Neural crest cell (in vitro differentiated cells): ENCODE measurements at places on chromosomes 2 and 18. TPM values are rescaled to one million over a fixed set of nuclear protein-coding genes. Genes with fewer than 3 reads are reported as not detected.
A peak's percentile ranks its signal among the peaks of the same experiment; 100 is the strongest.

GRCh38 chr2:12856934-12857601 lies 140.3 kb downstream of the TRIB2 start:
- no peak overlapping the region for H3K27ac ChIP-seq
- no peaks in the 10 kb centered on the region for H3K27me3 ChIP-seq

The CHRNA1 gene
- 0.14 TPM in 1 of 2 replicates, not detected in the other for total RNA-seq

DNA sequence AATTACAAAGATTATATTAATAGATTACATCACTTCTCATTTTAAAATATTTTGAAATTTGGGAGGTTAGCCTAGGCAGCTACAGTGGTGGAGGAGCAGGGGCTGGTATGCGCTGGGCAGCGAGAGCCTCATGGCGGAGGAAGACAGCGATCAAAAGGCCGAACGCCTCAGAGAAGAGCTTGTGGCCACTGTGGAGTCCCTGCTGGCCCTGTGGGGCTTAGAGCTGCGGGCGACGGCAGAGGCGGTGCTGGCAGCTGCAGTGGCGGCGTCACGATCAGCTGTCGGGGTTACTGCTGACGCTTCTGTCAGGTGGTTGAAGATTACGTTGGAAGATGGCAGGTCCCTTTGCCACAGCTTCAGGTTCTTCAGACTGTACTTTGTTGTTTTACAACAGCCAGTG lies 87.4 kb downstream of the ROCK2 start:
- H3K27ac ChIP-seq: no peak overlapping the region
- DNase-seq: no peak
- peaks cover 16% of the 10 kb centered on the region for H3K4me1 ChIP-seq
- H3K4me3 ChIP-seq: no peak overlapping the region
- peaks cover 17% of the 10 kb centered on the region for H3K36me3 ChIP-seq

GRCh38 chr2:43745457-43745856 lies 28.4 kb upstream of the DYNC2LI1 start:
- no peak overlapping the region for H3K4me3 ChIP-seq
- no peaks in the 10 kb centered on the region for H3K27me3 ChIP-seq
- DNase-seq: no peak

DNA sequence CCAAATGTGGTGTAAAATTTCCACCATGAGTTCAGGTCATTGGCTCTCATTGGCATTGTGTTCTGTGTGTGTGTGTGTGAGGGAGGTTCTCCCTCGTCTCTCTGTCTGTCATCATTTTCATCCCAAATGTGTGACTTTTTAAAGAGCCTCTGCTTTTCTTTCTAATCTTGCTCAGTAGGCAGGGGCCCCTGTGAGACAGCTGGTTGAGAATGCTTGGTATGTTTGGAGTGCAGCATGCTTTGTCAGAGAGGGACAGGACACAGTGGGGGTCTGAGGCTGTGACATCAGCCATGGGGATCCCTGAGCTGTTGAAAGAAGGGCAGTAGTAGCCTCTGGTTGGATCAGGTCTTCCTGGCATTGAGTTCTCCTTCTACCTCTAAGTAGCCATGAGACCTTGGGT lies 10.6 kb downstream of the PTPRM start:
- H3K36me3 ChIP-seq: no peaks in the 10 kb centered on the region
- H3K27ac ChIP-seq: no peak overlapping the region
- H3K4me3 ChIP-seq: no peak overlapping the region
- peaks cover 14% of the 10 kb centered on the region for H3K4me1 ChIP-seq
- DNase-seq: no peak
- peaks cover 6% of the 10 kb centered on the region for H3K27me3 ChIP-seq

The HMSD gene
- 8.5 and 10.0 TPM in 2 replicates for total RNA-seq

- H3K27me3 ChIP-seq: no peaks in the 10 kb centered on the region
- H3K36me3 ChIP-seq: peaks cover 56% of the 10 kb centered on the region
- H3K4me1 ChIP-seq: peaks cover 16% of the 10 kb centered on the region
- H3K4me3 ChIP-seq: no peak overlapping the region
- H3K27ac ChIP-seq: no peak overlapping the region
Observed at GRCh38 chr2:159362816-159363251, 76.3 kb upstream of the WDSUB1 start.

The NAT8 gene
- total RNA-seq: not detected in 2 replicates

DNA sequence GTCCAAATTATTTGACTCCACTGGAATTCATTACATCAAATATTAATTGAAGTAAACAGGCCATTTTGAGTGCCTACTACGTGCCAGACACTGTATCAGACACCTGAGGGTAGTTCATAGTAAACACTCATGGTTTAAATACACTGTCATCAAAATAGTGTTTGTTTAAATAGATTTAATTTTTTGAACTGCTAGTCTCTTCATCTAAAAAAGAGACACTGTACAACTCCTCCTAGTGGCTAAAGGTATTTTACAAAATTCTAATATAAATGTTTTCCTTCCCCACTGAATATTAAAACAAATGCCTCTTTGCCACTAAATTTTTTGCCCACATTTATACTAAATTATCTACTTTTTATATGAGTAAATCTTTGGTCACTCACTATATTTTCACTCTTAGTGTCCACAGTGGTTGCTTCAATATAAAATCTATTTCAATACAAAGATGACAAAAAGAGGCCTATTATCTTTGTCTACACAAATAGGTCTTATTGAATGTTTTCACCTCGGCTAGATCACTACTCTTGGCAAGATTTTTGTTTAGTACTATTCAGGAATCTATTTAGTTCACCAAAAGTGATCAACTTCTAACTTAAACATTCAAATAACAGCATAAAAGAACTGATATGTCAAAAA lies 122.1 kb downstream of the TMEM247 start:
- no peak for DNase-seq
- no peak overlapping the region for H3K27ac ChIP-seq
- no peak overlapping the region for H3K4me3 ChIP-seq
- no peaks in the 10 kb centered on the region for H3K27me3 ChIP-seq
- peaks cover 7% of the 10 kb centered on the region for H3K36me3 ChIP-seq

- no peaks in the 10 kb centered on the region for H3K27me3 ChIP-seq
- H3K4me1 ChIP-seq: peaks cover 10% of the 10 kb centered on the region
- no peak for DNase-seq
- H3K4me3 ChIP-seq: no peak overlapping the region
- H3K27ac ChIP-seq: no peak overlapping the region
Observed at GRCh38 chr2:112008910-112009485, 46.1 kb upstream of the TMEM87B start.

The COPS9 gene
- 138 and 143 TPM in 2 replicates for total RNA-seq

The DSG2 gene
- total RNA-seq: 18.4 and 19.4 TPM in 2 replicates

DNA sequence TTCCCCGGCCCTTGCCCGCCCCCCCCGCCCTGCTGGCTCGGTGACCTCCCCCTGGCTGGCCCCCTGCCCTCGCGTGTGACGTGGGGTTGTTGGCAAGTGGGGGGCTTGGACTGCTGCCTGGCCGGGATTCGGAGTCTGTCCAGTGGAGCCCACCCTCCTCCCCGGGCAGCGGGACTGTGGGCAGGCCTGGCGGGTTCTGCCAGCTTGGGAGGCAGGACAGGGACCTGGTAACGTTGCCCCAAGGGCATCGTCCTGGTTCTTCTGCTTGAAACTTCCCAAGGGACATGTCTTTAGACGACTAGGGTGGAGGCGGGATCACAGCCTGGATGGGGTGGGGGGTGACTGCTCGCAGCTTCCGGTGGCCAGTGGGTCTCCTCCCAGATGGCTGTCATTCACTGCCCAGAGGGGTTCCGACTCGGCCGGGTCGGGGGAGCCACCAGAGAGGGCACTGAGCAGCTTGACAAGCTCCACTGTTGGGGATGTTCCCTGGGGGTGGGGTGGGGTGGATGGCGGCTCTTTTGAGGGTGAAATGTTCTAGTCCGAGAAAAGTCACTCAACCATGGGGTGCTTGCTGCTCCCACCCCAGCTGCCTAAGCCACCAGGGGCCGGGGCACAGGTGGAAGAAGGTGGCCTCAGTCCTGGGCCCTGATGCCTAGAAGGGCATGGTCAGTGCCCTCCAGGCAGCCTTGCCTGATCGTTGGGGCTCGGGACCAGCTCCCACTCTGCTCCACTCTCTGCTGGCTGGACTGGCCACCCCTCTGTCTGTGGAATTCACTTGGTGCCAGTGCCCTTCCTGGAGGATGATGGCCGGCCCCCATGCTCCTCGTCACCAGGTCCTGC lies 4.3 kb upstream of the HS6ST1 start:
- no peaks in the 10 kb centered on the region for H3K36me3 ChIP-seq
- peak overlapping the region; percentile 70 for H3K4me3 ChIP-seq
- H3K4me1 ChIP-seq: peaks cover 10% of the 10 kb centered on the region

GRCh38 chr2:211941216-211941747 lies 597.3 kb downstream of the ERBB4 start:
- H3K4me3 ChIP-seq: no peak overlapping the region
- H3K27me3 ChIP-seq: no peaks in the 10 kb centered on the region
- no peaks in the 10 kb centered on the region for H3K36me3 ChIP-seq
- H3K4me1 ChIP-seq: peaks cover 10% of the 10 kb centered on the region

DNA sequence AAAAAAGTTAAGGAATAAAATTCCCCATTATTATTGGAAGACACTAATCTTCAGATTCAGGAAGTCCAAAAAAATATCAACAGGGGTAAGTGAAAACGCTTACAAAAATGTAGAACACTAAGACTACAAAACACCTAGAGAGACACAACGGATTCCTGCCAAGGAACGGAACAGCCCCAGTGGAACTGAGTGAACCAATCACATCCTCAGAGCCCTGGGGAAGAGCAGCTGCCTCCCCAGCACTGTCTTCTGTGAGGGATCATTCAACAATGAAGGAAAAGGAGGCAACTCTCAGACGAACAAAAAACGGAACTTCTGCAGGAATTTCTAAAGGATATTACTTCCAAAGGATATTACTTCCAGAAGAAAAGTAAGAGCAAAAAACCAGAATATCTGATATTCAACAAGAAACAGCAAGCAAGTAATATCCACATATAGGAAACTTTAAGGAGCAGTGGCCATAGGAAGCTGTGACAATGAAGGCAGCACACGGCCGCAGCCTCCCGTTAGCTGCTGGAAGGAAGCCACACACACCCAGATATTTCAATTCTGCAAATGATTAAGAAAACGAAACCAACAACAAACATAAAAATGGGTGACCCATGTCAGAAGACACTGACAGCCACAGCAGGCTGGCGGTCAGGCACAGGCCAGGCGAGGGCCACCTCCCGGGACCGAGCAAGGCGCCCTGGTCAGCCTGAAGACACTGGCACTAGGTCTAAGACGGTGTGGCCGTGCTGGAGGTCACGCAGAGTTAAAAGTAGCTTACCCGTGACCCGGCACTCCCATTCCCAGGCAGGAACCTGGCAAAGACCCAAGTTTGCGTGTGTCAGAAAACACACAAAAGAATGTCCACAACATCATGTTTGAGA lies 81.8 kb downstream of the HDAC4 start:
- peak overlapping the region; percentile 85 for H3K27ac ChIP-seq
- H3K4me1 ChIP-seq: peaks cover 68% of the 10 kb centered on the region
- H3K4me3 ChIP-seq: no peak overlapping the region
- peaks cover 28% of the 10 kb centered on the region for H3K36me3 ChIP-seq
- DNase-seq: no peak

DNA sequence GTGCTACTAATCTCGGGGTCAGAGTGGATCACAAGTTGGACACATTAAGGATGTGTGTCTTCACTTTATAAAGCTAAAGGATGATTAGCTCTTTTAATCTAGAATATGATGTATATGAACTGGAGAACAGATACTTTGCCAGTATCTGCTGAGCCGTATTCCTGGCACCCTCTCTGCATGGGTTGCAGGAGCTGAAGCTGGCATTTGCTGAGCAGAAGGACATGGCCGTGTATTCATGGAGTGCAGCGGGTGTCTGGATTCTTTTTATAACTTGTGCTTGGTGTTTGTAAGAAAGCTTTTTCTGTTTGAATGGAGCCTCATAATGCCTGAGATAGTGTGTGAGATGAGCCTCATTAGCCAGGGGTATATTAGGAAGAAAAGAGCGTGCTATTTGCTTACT lies 103.9 kb upstream of the MCFD2 start:
- H3K36me3 ChIP-seq: no peaks in the 10 kb centered on the region
- no peaks in the 10 kb centered on the region for H3K27me3 ChIP-seq
- peak overlapping the region; percentile 93 for H3K27ac ChIP-seq
- H3K4me1 ChIP-seq: peaks cover 8% of the 10 kb centered on the region
- H3K4me3 ChIP-seq: no peak overlapping the region

DNA sequence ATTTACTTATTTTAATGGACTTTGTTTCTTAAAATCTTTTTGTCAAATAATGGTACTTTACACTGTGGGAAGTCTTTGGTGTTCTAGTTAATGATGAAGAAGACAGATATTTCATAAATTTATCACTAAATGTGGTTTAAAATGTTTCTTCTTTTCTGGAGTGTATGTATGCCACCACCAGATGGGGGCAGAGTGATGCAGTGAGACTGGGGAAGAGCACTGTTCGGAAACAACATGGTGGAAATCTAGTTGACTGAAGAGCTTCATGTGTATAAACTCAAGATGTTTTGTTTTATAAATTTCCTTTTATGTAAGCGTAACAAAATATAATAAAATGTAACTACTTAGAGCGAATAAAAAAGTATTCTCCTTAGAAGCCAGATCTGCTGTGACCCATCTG lies 195.1 kb downstream of the KCNE4 start:
- DNase-seq: no peak
- H3K4me1 ChIP-seq: no peaks in the 10 kb centered on the region
- peaks cover 11% of the 10 kb centered on the region for H3K36me3 ChIP-seq
- no peaks in the 10 kb centered on the region for H3K27me3 ChIP-seq
- no peak overlapping the region for H3K4me3 ChIP-seq

- no peaks in the 10 kb centered on the region for H3K27me3 ChIP-seq
- no peaks in the 10 kb centered on the region for H3K36me3 ChIP-seq
- peaks cover 28% of the 10 kb centered on the region for H3K4me1 ChIP-seq
- no peak for DNase-seq
- H3K27ac ChIP-seq: no peak overlapping the region
Observed at GRCh38 chr2:42965196-42965595, 172.8 kb upstream of the HAAO start.

- H3K27ac ChIP-seq: no peak overlapping the region
- peaks cover 2% of the 10 kb centered on the region for H3K27me3 ChIP-seq
- DNase-seq: no peak
- H3K4me1 ChIP-seq: peaks cover 57% of the 10 kb centered on the region
- peaks cover 6% of the 10 kb centered on the region for H3K36me3 ChIP-seq
Observed at GRCh38 chr2:235183786-235184185, 232.0 kb downstream of the SH3BP4 start.

The DNAJC5G gene
- total RNA-seq: not detected in 2 replicates

DNA sequence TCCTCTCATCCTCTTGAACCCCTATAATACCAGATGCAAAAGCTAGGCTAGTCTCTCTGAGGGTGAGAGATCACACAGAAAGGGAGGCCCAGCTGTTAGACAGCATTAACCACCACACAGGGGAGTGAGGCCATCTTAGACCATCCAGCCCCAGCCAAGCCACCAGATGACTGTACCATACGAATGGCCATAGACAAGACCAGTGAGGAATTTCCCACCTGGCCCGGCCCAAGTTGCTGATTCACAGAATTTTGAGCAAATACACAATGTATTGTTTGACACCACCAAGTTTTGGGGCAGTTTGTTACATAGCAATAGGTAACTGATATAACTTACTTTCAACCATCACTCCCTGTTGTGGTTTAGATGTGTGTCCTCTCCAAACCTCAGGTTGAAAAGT lies 98.2 kb upstream of the CTNNA2 start:
- no peaks in the 10 kb centered on the region for H3K4me1 ChIP-seq
- H3K4me3 ChIP-seq: no peak overlapping the region
- H3K36me3 ChIP-seq: no peaks in the 10 kb centered on the region
- no peak overlapping the region for H3K27ac ChIP-seq
- H3K27me3 ChIP-seq: no peaks in the 10 kb centered on the region
- no peak for DNase-seq
